Cortex of kidney (tissue), 1 donor: ENCODE measurements at places on chromosomes 3 and 15.

DNA sequence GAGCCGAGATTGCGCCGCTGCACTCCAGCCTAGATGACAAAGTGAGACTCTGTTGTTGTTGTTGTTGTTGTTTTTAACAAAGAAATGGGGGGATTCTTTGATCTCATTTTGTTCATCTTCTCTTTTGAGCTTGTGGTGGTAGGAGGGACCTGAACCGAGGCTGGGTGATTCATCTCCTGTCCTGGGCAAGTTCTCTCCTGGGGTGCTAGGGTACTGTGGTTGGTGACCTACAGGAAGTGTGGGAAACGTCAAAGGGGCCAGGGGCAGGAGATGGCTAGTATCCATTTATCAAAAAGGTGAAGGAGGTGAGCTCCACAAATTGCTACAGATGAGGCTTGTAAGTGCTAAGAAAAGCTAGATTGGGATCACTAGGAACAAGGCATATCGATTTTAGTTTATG lies 14.3 kb downstream of the PPCDC start:
- no peak for DNase-seq

- no peak for DNase-seq
Observed at GRCh38 chr15:44194323-44195150, 534 bp downstream of the FRMD5 start.

GRCh38 chr15:88337993-88338392 lies 81.5 kb upstream of the NTRK3 start:
- no peak for DNase-seq

- DNase-seq: no peak
Observed at GRCh38 chr3:95775486-95776094, 1038.8 kb upstream of the EPHA6 start.

DNA sequence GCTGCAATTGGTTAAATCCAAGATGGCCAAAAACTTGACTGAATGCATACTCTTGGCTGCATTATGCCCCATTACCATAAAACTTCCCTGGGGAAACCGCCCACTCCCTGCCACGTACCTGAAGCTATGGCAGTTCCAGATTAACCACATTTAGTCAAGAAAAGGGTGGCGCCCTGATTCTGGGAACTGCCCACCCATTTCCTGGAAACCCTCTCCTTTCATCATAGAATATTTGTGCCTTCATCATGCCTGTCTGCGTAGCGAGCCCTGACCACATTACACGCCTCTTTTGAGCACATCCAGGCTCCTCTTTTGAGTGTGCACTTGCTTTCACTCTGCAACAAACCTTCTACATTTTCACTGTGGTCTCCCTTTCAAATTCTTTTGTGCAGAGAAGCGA lies 5.2 kb downstream of the LINS1 start:
- DNase-seq: no peak

- DNase-seq: no peak
Observed at GRCh38 chr3:195239121-195239520, 31.8 kb downstream of the XXYLT1 start.

DNA sequence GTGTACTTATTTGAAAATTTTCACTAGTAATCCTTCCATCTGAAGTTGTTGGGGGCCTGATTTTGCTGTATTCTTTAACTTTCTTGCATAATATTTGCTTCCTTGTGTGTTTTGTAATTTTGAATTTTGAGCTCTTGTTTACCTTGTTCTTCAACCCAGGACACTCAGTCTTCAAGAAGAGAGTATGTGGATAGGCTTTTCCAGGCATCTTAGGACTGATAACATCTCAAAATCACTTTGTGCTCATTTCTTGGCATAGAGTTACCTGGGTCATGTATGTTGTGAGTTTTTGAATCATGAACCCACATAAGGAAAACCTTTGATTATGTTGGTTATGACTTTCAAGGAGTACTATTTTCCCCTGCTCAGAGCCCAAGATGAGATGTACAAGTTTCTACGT lies 13.4 kb downstream of the BTD start:
- DNase-seq: no peak

DNA sequence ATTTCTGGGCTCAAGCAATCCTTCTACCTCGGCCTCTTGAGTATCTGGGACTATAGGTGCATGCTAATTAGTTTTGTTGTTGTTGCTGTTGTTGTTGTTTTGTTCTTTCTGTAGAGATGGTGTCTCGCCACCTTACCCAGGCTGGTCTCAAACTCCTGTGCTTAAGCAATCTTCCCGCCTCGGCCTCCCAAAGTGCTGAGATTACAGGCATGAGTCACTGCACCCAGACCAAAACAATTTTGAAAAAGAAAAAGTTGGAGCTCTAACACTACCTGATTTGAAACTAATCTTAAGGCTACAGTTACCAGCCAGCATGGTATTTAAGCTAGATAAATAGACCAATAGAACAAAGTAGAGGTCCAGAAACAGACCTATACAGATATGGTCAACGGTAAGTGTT lies 29.8 kb downstream of the KPNA1 start:
- DNase-seq: no peak

- DNase-seq: no peak
Observed at GRCh38 chr3:76134166-76134565, 348.8 kb upstream of the ZNF717 start.

- no peak for DNase-seq
Observed at GRCh38 chr15:31241888-31242522, 84.6 kb upstream of the KLF13 start.

DNA sequence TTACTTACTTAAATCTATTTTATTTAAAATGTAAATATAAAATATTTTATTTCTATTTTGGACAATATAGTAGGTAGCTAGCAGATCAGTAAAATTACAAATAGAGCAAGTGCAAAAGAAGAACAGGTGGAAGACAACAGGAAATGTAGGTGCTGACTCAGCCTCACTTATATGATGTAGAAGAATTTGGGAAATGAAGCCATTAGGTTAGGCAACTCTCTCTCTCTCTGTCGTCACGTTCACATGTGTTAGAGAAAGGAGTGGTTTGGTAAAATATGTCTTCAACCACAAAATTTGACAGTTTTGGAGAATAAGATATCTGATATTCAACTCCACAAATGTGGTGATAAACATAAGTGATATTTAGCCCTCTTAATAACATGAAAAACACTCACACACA lies 532.5 kb upstream of the KCNMB2 start:
- DNase-seq: no peak

GRCh38 chr15:92438471-92438870 lies 44.8 kb downstream of the ST8SIA2 start:
- DNase-seq: no peak

DNA sequence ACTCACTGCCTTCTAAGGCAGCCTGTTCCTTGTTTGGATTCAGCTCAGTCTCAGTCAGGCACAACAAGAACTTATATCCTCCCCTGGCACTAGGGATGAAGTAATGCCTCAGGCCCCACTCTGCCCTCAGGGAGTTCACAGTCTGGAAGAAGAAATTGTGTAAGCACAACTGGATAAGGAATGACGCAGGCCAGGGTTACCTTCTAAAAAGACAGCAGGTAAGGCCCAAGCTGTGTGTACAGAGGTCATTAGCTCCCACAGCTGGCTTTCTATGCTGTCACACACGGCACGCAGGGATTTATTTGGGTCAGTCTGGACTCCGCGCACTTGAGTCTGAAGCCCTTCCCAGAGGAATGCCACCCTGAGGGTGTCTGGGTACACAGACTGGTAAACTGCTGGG lies 82.9 kb downstream of the IQSEC1 start:
- no peak for DNase-seq

GRCh38 chr3:175478301-175478700 lies 619.2 kb downstream of the NAALADL2 start:
- DNase-seq: no peak

- no peak for DNase-seq
Observed at GRCh38 chr15:75452865-75453702, 1.6 kb upstream of the SIN3A start.

DNA sequence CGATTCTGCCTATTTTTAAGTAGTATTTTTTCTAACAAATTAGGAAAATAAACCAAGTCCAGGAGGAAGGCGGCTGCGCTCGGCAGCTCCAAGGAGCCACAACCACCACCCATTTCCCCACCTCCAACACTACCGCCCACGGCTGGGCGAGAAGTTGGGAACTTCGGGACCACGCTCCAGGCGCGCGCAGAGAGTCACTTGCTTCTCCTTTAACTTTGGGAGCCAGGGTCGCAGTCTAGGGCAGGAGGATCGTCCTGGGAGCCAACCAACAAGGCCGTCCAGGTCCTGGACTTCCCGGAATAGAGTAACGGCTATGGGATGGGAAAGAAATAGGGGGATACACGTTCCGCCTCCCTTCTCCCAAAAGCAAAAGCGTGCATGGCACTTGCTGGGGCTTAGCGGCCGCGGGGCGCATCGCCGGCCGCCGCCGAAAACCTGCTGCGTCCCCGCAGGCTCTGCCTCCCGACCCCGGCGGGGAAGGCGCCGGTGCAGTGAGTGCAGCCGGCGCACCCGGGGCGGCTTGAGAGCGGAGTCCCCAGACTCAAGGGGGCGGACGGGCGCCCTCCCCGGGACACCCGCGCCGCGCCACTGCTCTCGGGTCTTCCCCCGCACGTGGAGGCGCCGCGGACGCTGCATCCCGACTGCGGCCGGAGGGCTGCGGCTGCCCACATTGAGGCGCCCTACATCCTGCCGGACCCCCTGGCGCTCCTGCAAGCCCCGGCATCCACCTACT lies 699 bp downstream of the MEGF11 start:
- no peak for DNase-seq

- no peak for DNase-seq
Observed at GRCh38 chr3:155792532-155792931, 13.5 kb downstream of the C3orf33 start.

GRCh38 chr3:170205302-170205701 lies 16.9 kb upstream of the PRKCI start:
- no peak for DNase-seq

- no peak for DNase-seq
Observed at GRCh38 chr3:190825386-190826016, 37.0 kb downstream of the GMNC start.

GRCh38 chr3:22977650-22978289 lies 225.4 kb upstream of the UBE2E2 start:
- no peak for DNase-seq

DNA sequence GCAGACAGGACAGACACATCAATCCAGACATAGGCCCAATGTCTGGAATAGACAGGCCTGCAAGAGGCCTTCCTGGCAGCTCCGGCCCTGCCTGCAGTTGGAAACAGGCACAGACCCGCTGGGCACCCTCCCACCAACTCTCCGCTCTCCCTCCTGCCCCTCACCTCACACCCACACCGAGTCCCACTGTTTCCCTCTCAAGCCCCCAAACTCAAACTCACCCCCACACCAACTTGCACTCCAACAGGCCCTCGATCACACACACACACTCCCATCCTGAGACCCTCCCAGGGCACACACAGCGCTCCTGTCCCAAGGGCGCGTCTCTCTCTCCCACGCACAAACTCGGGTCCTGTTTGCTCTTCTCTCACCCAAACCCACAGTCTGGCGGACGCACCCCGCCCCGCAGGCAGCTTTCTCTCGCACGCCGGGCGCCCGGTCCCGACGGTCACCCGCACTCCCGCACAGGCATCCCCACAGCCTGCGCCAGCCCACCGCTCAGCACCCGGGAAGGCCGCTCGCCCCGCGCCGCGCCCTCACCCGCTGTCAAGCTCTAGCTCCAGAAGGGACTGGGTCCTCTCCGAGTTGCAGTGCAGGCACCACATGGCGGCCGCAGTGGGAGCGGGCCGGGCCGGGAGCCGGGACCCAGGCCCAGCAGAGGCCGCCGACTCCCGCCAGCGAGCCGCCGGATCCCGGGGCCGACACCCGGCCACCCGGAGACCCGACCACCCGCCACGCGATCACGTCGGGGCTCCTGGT lies 106.2 kb downstream of the IQSEC1 start:
- DNase-seq: no peak

- DNase-seq: no peak
Observed at GRCh38 chr3:134618478-134619300, 32.1 kb downstream of the KY start.

DNA sequence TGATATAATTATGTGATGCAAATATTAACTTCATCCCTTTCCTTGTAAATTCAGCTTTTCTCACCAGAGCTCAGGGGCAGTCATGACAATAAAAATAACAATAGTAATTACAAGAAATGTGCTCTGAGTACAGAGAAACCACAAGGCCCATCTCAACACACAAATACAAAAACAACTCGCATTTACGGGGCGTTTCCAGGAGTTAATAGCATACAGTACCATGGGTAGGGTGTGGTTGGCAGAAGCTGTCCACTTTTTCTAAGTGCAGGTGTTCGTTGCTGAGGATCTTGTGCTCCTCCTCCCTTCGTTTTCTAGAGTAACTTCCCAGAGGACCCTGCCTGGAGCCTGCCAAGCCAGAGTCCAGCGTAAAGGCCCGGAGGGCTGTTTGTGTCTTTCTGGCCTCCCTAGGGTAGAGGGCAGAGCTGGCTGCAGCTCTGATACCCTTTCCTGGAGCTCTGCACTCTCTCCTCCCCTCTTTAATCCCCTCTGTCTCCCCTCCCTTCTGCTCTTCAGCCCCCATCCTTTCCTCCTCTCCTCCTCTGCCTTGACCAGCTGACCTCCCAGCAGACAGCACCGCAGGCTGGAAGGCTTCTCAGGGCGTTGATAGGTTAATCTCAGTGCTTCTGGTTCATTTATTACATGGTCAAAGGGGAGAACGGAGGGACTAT lies 11.4 kb downstream of the SEMA3G start:
- DNase-seq: no peak

DNA sequence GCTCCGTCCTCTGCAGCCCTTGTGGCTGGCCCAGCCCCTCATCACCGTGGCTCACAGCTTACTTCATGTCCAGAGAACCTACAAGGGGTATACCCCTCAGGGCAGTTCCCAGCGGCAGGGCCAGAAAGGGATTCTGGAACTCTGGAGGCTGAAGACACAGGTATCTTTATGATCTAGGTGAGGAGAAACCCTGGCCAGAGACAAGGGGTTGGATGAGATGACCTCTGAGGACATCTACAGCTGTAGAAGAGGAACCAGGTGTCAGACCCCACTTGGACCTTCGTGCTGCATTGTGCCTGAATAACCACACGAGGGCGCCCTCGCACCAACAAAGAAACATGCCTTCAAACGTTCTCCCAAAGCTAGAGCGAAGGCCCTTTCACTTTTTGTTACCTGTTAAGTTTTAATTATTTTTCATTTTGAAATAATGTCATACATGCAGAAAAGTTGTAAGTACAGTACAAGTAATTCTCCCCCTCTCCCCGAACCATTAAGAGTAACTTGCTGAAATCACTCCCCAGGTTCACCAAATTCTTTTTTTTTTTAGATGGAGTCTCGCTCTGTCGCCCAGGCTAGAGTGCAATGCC lies 118.7 kb upstream of the SMAD3 start:
- DNase-seq: no peak

DNA sequence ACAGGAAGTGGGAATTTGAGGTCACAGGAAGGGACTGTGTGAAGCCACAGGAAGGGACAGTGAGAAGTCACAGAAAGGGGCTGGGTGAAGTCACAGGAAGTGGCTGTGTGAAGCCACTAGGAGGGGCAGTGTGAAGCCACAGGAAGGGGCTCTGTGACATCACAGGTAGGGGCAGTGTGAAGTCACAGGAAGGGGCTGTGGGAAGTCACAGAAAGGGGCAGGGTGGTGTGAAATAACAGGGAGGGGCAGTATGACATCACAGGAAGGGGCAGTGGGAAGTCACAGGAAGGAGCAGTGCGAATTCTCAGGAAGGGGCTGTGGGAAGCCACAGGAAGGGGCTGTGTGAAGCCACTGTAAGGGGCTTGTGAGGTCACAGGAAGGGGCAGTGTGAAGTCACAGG lies 35.8 kb downstream of the GASK1A start:
- DNase-seq: no peak

GRCh38 chr3:82000773-82001172 lies 239.3 kb upstream of the GBE1 start:
- DNase-seq: no peak
